ENCODE measurements at places on chromosomes 3 and 15.

- DNase-seq = peak; percentile 42
These were observed 178.5 kb downstream of the FNDC3B start for GRCh38 chr3:172217877-172218276.

GRCh38 chr3:134899786-134900185 lies 104.7 kb downstream of the EPHB1 start:
- DNase-seq = no peak

GRCh38 chr3:179278932-179279693 lies 28.2 kb upstream of the KCNMB3 start:
- no peak for DNase-seq

- no peak for DNase-seq
These were observed 62.3 kb downstream of the PPARG start for GRCh38 chr3:12351145-12351544.

- DNase-seq = no peak
These were observed 396.3 kb downstream of the IL5RA start for GRCh38 chr3:2713923-2714322.

DNA sequence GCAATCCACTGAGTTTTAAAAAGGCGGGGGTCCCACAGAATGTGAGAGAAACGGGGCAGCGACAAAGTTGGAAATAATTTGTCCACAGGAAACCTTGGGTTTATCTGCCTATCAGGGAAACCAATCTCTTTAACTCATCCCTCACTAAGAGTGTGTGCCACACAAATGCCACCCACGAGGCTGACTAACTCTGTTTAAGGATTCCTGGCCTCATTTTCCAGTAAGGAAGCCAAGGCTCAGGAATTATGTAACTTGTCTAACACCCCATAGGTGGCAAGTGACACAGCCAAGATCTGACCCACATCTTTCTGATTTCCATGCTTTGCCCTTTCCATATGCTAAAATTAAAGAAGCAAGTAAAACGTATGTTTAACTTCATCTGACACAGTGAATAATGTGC lies 263.2 kb downstream of the CNTN3 start:
- no peak for DNase-seq

- peak; percentile 4 for DNase-seq
These were observed 493.4 kb upstream of the ALCAM start for GRCh38 chr3:104873331-104873730.

DNA sequence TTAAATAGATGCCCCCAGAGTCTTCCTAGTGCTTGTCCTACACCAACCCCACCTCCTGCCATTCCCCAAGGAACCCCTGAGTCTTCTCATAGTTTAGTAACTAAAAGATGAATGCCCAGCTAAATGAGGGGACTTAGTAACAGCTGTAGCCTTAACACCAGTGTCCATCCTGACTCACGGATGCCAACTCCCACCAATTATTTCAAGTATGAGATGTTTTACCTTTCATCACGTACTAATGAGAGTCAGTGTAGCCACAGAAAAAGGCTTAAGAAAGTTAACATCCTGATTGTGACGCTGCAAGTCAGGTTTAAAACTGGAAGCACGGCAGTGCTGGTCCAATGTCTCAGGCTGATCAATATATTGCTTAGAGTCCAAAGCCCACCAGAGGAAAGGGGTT lies 109.9 kb downstream of the FMN1 start:
- no peak for DNase-seq

DNA sequence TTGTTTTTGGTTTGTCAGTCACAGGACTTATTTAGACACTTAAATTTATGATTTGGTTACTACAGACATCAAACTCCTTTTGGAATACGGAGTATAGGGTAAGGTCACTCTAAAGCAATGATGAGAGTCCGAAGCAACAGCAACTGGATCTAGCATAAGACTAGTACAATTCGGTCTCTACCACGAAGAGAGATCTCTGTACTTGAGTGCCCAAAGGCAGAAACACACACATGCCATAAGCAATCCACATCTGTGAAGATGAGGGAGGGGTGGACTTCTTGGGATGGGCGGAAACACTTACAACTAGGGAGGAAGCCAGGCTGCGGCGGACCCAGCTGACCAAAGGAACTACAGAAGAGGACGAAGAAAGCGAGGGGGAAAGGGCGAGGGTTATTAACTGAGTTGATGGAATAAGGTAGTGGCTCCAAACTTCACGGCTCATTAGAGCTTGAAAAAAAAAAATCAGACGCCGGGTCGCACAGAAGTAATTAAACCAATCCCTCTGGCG lies 595 bp downstream of the DPH6 start:
- peak; percentile 62 for DNase-seq

- no peak for DNase-seq
These were observed 3.0 kb upstream of the TLE3 start for GRCh38 chr15:70100474-70101341.

GRCh38 chr3:116517308-116517707 lies 72.0 kb upstream of the LSAMP start:
- no peak for DNase-seq

GRCh38 chr3:194330579-194330978 lies 20.5 kb downstream of the CPN2 start:
- no peak for DNase-seq

DNA sequence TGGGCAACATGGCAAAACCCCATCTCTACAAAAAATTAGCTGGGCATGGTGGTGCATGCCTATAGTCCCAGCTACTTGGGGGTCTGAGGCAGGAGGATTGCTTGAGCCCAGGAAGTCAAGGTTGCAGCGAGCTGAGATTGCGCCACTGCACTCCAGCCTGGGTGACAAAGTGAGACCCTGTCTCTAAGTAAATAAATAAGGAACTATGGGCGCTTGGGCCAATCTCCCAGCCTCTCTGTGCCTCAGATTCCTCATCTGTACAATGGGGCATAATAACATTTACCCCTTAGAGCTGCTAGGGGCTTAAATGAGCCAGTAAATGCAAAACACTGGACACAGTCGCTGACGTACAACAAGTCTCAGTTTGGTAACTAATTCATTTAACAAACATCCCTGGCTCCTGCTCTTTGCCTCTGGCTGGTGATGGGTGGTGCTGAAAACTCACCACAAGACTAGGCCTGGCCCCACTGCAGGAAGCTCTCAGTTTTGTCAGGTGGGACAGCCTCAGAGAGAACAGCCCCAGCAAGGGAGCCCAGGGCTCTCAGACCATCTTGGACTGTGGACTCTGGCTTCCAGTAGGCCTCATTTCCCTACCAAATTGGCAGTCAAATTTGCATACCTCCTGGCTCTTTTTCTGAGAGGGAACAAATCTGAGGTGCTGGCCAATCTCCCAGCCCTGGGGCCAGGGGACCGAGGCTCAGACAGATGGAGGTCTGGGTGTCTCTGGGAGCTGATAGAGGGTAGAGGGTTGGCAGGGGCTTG lies 6.4 kb upstream of the TBC1D2B start:
- no peak for DNase-seq

- peak; percentile 71 for DNase-seq
These were observed 2.5 kb downstream of the XIRP1 start for GRCh38 chr3:39189959-39190269.

GRCh38 chr3:54123003-54123775 lies 837 bp downstream of the CACNA2D3 start:
- DNase-seq = peak; percentile 36

- DNase-seq = no peak
These were observed 93.9 kb downstream of the ECT2 start for GRCh38 chr3:172844428-172844827.

- DNase-seq = no peak
These were observed 12.9 kb downstream of the ISL2 start for GRCh38 chr15:76349301-76350070.

GRCh38 chr3:134749802-134750553 lies 45.1 kb upstream of the EPHB1 start:
- DNase-seq = no peak

GRCh38 chr3:195348426-195349115 lies 77.6 kb upstream of the XXYLT1 start:
- no peak for DNase-seq

DNA sequence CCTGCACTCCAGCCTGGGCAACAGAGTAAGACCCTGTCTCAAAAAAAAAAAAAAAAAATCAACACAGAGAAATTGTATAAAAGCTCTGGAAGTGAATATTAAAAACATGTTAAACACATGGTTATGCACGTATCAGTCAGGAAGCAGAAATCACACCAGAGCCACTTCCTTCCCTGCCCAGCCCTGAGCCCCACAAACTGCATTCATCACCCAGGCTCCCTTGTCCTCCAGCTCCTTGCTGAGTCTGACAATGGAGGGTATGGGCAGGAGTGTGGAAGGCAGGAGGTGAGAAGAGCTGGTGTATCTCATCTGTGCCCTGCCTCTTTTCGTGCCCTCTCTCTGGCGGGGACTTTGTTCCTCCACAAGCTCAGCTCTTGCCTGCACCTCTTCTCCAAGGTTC lies 12.1 kb upstream of the LOXL1 start:
- no peak for DNase-seq

DNA sequence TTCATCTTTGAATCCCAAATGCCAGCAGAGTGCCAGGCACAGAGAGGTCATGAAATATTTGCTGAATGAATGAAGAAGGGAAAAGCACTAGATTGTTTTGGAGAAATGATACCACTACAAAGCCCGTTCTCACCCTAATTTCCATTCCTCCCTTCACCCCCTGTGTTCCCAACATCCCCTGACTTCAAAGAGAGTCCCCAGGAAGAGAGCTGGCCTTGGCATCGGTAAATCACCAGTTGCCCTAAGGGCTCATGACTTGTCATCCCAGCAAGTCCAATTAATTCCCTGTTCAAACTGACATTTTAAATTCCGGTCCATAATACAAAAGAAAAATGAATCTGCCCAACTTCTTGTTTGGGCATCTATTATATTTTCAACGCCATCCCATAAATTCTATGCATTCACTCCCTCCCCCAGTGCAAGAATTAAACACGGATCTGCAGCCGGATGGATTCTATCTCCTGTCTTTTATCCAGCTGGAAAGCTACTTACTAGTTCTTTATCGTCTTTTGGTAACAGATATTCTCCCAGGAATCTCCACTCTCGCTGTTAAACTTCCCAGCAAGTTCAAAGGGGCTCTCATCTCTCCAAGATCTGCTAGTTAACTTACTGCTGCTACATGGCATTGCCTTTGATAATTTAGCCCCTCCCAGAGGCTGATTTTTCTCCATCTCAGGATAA lies 63.9 kb upstream of the TSC22D2 start:
- DNase-seq = no peak

DNA sequence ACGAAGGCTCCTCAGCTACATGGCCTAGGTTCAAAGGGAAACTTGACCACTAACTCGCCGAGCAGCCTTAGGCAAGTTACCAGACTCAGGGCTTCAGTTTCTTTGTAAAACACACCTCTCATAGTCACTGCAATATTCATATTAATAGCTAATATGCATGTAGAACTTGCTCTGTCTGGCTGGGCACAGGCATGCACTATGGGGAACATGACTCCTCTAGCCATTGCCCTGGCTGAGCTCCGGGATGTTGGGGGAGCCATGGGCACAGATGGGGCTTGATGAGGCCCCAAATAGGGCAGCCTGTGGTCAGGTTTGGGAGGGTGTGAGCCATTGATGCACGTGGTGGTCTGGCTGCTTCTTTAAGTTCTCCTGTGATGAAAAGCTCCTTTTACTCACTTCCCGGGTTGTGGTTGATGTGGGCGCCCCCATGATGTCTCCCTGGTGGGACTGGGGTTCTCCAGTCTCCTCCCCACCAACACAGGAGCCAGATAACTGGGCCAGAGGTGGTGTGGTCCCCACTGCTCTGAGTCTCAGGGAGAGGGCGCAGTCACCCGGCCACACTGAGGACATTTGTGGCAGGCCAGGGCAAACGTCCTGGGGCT lies 29.4 kb upstream of the DUSP7 start:
- no peak for DNase-seq

- DNase-seq = no peak
These were observed 10.4 kb upstream of the CLK3 start for GRCh38 chr15:74604983-74605794.

DNA sequence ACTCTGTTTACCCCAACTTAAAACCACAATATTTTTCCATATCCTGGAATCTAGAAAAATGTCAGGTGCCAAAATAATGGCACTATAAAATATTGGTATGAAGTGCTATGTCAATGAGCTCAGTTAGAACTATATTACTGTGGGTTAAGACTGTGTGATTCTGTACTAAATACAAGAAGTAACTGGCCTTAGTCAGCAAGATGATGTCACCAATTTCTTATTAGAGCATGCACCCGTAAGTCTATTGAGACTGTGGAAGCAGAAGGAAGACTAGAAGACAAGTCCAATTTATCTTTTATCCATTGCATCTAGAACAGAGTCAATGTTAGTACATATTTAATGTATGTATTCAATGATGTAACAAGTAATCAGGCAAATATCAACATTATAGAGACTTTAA lies 25.0 kb downstream of the LRRC58 start:
- peak; percentile 16 for DNase-seq

DNA sequence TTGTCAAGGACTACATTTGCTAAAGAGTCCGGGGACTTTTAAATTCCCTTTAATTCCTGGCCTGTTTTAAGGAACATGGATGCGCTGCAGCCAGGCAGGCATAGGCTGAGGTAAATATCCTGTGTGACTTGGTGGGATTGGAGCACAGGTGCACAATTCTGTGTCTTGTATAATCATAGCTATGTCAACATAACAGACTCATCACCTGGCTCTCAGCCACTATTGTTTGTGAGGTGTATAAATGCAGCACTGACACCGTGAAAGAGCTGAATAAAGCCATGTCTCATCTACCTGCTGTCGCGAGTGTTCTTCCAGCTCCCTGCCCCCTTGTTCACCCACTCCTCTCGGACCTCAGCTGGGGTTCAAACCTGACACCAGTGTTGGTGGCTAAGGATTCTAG lies 109.7 kb downstream of the MFSD1 start:
- no peak for DNase-seq

GRCh38 chr3:13262493-13263211 lies 157.5 kb downstream of the NUP210 start:
- peak; percentile 28 for DNase-seq

- DNase-seq = peak; percentile 76
These were observed 1.1 kb upstream of the ZNF639 start for GRCh38 chr3:179321668-179322285.

- DNase-seq = no peak
These were observed 201.9 kb downstream of the PDCD6IP start for GRCh38 chr3:34000301-34000700.

GRCh38 chr15:60844511-60845174 lies 365.7 kb upstream of the ICE2 start:
- no peak for DNase-seq

GRCh38 chr15:27278761-27279160 lies 307.8 kb downstream of the GABRG3 start:
- no peak for DNase-seq

GRCh38 chr15:80160570-80161156 lies 7.9 kb downstream of the FAH start:
- peak; percentile 84 for DNase-seq

DNA sequence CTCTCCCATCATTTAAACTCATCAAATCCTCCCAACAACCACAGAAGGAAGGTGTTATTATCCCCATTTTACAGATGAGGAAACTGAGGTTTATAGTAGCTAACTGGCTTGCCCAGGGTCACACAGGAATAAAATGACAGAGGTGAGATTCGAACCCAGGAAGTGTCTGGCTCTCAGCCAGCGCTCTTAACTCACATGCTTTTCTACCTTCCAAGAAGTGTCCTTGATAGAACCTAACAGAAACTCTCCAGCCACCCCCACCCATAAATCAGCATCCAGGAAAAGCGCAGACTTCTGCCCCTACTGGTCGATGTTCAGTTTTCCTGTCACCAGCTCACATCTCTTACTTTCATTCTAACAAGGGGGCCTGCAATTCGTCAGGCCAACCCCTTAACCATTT lies 51.7 kb downstream of the SPATA12 start:
- DNase-seq = peak; percentile 23
